Activated CD4-positive, alpha-beta T cell treated with anti-CD3 and anti-CD28 coated beads for 1 hour (primary cell): ENCODE measurements at places on chromosomes 2 and 18.
A peak's percentile ranks its signal among the peaks of the same experiment; 100 is the strongest.

DNA sequence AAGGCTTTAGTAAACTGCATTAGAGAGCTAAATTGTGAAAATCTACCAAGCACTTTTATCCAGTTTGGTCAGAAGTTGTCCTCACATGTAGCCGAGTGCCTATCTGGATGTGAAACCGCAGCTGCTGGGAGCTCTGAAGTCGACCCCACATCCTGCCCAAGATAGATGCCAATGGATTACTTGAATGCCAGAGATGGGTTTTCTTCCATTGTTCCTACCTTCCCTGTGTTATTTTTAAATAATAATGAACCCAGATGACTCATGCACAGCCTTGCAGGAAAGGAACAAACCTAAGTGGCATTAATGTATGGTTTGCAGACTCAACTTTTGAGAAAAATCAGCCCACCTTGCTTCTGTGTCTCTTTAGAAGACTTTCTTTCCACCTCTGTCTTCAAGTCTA is 408.5 kb downstream of the FBXO15 start:
- DNase-seq, result no peak

DNA sequence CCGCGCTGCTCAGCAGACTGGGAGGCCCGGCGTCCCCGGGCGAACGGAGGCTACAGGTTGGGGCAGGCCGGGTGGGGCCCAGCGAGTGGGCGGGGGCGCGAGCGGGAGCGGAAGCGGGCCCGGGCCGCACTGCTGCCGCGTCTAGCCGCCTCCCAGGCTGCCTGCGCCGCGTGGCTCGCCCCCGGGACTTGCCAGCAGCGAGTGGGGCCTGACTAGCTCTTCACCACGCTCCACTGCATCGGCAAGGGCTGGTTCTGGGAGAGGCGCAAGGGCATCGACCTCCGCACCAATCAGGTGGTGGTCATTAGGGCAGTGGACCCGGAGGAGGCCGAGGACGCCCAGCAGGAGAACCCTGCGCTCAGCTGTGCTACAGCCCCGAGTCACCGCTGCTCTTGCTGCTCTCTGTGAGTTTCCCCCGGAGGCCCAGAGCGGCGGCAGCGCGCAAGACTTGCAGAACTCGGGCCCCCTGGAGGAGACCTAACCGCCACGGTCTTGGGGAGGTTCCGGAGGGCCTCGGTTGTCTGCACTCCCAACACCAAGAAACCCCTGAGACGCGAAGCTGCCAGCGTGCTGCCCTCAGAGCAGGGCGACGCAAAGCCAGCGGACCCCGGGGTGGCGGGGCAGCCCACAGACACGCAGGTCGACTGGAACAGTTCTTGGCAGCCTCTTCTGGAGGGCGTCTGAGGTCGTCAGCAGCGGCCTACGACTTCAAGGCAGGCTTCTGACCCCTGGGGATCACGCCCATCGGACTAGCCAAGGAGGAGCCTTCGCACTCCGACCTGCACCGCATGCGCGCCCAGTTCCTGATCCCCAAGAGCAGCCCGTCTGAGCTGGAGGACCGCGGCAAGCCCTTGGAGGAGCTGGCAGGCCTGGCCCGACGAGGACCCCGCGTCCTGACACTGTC is 27.2 kb upstream of the PTPN2 start:
- peak; percentile 29 for DNase-seq

DNA sequence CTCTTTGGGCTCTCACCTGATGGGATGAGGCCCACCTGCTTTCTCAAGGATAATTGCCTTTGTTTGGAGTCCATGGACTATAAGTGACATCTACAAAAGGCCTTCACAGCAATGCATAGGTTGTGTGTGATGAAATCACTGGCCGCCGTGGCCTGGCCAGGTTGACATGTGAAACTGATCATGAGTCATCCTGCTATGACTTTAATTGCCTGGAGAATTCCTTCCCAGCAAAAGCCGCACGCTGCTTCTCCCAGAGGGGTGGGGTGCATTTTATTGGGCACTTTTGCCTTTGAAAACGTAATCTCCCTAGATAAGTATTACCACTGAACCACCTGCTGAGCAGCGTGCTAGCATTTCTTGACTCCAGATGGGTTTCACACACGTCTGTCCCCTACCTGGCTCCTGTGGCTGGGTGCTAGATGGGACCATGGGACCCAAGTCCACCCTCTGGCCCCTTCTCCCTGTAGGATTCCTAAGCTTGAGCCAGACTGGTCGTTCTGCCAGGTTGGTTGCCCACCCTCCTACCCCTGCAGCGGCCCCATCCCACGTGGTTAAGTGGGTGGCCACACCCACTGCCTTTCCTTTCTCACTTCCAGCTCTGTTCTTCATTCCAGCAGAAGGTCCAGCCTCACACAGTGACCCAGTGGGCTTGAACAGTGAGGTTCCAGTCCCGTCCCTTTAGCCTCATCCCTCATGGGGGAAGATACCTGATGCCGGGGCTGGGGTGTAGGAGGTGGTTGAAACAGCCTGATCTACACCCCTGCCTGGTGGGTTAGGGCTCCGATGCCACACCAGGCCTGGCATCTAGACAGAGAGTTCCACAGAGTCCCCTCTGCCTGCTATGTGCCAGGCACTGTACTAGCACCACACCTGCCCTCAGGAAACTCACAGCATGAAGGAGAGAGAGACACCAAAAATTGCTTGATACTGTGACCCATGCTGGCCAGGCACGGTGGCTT is 89.6 kb downstream of the GBX2 start:
- DNase-seq, result no peak

DNA sequence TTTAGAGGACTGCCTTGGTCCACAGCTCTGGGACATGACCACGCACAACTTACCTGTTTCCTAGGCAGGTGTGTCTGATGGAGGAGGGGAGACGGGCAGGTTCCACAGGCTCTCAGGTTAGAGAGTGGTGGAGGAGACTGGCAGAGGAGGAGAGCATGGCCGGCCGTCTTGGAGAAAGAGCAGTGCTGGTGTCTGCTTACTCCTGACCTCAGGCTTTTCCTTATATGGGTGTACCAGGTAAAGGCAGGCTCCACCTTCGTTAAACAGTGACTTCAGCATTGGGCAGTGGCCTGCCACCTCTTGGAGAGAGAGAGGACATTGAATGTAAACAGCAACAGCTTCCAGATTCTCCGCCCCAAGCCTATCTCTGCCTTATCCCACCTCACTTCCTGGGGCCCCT is at the start of gene CAPN13:
CAPN13 (minus strand) TSS at position 198 of the 400 bp plus-strand sequence. CDS start 20,121 bp downstream, outside the sequence.
- DNase-seq, result no peak

- no peak for DNase-seq
These were observed 4.9 kb upstream of the IMP4 start for GRCh38 chr2:130337735-130338325.

DNA sequence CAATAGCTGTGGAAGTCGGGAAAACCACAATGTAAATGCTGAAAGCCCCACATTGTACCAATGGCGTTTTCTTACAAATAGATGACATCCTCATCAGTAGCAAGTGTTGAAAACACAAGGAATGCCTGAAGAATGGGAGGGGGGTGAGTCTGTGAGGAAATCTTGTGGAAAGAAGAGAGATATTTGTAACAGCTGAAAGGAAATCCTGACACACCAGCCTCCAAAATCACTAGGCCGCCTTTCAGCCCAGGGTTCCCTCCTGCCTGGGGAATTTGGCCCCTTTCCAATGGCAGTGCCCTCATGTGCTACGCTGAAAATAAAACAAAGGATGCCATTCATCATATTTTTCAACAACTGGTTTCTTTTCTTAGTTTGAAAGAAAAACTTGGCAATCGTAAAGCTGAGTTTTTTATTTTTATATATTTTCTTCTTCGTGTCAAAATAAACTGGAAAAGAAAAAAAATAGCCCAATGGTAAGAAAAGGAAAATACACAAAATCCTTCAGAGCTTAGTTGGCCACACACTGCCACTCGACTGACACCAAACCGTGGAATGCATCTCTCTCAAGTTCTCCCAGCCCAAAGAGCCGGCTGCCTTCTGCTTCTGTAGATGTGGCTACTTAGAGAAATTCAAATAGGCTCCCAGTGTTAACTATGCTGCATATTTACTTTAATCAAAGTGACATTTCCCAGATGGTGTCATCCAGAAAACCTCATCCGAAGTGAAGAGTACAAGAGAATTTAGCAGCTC is 52.0 kb downstream of the FTCDNL1 start:
- no peak for DNase-seq

DNA sequence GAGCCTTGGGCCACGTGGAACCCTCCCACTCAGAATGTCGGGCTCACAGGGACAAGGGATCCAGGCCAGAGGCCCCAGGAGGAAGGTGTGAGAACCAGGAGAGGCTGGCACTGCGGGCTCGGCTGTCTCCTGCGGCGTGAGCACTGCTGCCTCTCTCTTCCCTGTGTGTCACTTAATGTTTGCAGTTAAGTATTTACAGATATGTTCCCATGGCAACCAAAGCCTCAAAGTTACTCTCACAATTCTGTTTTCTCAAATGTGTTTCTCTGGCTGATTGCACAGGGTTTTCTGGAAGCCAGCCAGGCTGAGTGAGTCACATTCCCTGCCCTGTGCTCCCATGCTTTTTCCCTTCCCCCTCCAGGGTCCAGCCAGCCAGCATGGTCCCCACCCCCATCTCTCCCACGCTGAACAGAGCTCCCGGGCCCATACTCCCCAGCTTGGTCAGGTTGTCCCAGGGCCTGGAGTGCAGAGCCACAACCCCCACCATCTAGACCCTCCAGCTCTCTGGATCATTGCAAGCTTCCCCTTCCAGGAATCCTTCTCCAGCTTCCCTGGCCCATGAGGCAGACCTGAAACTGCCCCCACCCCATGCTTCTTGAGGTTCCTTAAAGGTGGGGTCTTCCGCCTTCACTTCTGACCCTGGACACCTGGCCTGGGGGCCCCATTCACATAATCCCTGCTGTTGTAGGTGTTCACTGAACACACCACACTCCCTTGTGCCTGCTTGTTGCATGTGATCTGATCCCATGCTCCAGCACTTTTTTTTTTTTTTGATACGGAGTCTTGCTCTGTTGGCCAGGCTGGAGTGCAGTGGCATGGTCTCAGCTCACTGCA is 265.9 kb downstream of the CELF4 start:
- DNase-seq, result no peak
